ENCODE measurements at places on chromosomes 16 and 17.
A peak's percentile ranks its signal among the peaks of the same experiment; 100 is the strongest.

DNA sequence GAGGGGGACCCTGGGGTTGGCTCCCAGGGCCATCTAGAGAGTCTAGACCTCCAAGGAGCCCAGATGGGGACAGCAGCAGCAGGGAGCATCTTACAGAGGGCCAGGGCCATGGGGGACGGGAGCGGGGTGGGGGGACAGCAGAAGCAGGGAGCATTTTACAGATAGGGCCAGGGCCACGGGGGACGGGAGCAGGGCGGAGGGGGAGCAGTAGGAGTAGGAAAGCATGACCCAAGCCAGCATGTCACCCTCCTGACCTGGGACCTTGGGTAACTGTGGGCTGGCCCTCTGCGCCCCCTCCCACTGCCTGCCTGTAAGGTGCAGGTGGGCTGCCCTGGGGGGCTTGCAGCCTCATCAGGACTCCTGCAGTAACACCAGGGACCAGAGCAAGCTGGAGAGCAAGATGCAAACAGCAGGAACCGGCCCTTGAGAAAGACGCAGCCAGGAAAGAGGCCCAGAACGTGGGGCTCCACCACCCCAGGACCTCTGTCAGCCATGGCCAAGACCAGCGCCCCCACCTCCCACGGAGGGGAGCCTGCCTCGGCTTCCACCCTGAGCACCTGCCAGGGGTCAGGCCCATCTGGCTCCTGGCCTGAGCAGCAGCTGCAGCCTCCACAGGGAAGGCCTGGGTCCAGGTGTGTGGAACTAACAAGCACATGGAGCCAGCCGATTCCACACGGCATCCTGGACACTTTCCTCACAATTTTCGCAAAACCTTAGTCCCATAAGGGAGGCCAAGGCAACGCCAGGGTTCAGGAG, 2.4 kb downstream of the ZNF598 start:
- DNase-seq: no peak

DNA sequence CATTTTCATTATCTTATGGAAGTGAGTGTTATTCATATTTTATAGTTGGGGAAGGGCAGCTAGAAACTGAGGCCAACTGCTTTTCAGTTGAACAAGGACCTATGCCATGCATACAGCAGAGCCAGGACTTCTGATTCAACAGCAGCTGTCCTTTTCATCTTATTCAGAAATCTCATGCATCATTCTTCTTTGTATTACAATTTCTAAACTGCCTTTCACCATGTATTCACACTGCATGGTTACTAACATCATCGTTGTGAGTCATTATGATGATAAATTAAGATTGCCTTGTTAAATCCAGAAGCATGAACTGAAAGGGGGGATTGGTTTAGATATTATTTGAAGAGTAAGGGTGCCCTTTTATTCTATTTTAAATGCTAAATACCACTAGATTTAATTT, 1470.1 kb upstream of the GOT2 start:
- DNase-seq: no peak

- no peak for DNase-seq
Measured at GRCh38 chr16:23026784-23027362, 122.4 kb downstream of the USP31 start.

- no peak for DNase-seq
Measured at GRCh38 chr16:12516621-12517309, 286.9 kb downstream of the CPPED1 start.

DNA sequence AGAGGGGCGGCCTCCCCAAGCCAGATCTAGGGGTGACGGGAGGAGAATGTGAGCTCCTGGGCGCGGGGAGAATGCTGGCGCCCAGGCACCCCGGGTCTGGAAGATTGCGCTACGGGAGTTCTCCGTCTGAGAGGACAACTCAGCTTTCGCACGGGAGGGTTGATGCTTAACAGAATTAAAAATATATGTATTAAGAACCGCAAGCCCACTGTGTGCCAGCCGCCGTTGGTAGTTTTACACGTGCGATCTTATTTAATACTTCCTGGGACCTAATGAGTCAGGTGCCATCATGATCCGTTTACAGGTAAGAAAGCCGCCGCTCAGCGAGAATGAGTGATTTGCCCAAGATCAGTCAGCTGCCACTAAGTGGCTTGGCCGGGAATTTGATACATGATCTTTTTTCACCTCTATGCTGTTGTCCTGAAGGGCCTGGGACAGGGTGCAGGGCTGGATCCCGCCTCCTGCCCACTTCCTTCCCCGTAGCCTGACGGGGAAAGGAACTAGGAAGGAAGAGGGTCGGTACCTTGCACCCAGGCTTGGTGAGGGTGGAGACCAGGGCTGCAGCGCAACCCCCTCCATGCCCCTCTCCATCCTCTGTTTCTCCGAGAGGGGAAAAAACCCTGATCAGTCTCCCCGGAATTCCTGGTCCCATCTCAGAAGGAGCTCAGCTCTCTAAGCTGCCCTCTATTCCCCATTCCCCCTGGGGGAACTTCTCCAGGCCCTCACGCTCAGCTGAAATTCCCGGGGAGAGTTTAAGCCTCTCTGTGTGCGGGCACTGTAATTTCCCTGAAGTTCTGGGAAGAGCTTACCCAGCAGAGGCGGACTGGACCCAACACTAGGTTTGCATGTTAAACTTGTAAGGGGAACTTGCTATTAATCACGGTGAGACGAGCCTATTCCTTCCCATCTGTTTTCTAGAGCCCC, 983 bp downstream of the VAT1L start:
- DNase-seq: no peak

GRCh38 chr17:6779411-6779810, 3.4 kb downstream of the FBXO39 start:
- DNase-seq: no peak

DNA sequence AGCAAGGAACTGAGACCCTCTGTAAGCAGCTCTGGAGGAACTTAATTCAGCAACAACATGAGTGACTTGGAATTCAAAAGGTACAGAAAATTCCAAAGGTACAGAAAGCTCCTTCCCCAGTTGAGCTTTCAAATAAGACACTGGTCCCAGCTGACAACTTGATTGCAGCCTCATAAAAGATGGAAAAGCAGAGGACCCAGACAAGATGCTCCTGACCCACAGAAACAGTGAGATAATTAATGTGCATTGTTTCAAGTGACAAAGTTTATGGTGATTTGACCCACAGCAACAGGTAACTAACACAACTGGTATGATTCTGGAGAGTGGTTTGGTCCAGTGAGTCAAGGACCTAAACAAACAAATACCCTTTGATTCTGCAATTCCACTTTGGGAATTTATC, 15.2 kb upstream of the TMEM114 start:
- no peak for DNase-seq

GRCh38 chr16:82995286-82995923, 368.6 kb downstream of the CDH13 start:
- DNase-seq: no peak

DNA sequence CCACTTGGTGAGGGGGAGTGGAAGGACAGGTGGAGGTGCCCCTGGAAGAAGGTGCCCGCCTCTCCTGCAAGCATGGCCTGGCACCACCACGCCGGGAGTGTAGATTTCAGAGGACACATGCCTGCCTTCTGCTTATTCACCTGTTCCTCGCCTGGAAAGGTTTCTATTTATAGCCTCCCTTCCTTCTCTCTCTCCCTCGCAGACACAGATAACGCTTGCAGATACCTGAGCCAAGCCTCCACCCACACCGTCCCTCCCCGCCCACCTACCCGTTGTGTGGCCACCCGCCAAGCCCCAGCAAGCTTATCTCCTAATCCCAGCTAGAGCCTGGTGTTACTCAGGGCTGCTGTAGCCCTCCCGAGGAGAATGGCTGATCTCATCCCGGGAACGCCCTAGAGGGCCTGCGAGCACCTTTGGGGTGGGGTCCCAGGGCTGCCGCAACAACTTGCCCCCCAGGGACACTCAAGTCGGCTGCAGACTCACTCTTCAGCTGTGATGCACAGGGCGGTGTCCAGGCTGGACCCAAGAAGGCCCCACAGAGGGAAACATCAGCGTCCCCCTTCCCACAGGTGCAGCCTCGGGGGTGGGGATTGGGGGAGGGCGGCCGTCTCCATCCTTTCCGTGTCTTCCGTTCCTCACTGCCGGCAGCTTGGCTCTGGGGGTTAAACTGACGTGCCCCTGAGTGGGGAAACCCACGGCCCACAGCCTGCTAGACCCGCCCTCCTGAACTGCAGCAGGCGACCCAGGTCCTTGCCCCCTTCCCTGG, 1.9 kb upstream of the SNAI3 start:
- DNase-seq: no peak

GRCh38 chr16:75189638-75190245, 17.2 kb downstream of the CTRB2 start:
- no peak for DNase-seq

DNA sequence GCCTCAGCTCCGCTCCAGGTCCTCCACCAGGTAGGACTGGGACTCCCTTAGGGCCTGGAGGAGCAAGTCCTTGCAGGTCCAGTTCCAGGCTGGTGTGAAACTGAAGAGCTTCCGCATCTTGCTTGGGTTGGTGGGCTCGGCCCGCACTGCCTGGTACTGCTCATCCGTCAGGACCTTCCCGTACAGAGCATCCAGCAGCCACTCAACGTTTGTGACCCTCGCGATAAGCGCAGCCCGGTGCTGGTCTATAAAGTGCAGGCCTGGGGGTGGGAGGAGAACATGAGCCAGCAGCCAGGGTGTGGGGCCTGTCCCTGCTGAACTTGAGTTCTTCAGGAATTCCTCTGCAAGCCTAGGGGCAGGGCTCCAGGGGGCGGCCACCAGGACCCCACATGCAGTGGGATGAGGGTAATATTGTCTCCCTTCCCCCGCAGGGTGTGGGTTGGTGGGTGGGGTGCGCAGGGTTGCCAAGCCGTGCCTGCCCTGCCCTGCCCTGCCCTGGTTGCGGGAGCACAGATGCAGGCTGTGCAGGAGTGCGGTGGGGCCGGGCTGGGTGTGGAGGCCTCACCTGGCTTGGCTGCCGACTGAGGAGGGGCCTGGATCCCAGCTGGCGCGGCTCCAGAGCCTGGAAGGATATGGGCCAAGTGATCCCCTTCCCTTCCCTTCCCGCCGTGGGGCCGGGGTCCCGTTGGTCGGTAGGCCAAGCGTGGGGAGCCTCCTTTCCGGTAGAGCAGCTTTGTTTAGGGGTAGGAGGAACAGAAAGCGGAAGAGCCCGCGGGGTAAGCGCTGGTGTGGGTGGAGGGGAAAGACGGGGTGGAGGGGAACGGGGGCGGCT, 762 bp downstream of the PYCARD start:
- no peak for DNase-seq

- no peak for DNase-seq
Measured at GRCh38 chr17:57270801-57271245, 14.5 kb downstream of the MSI2 start.

GRCh38 chr16:74186561-74186971, 110.0 kb upstream of the PSMD7 start:
- DNase-seq: no peak

DNA sequence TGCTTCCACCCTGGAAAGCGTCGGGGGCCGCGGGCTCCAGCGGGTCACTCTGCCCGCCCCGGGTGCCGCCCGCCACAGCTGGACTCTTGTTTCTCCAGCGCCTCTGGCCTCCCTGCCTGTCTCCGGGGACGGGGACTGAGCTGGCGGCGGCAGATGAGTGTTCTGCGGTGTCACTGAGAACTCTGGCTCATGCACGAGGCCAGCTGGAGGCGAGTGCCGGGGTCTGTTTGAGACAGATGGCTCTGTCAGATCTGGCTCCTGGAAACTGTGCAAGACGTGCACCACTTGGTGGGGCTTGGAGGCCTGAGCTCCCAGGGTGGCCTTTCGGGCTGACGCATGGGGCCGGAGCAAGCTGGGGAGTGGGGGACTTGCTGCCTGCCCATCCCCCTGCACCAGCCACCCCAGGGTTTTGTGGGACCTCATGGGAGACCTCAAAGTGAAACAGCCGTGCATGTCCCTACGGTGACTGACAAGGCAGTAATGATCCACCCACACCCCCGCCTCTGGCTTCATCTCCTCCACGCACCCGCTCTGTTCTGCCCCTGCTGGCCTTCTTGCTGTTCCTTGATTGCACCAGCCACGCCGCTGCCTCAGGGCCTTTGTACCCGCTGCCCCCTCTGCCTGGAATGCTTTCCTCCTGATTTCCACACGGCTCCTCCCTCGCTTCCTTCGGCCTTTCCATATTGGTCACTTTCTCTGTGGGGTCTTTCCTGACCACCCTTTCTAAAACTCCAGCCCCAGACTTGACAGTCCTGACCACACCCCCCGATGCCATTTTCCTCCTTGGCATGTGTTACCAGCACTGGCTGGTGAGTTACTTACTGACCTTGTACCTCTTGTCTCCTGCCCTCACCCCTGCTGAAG, 174.9 kb upstream of the CIBAR2 start:
- DNase-seq: no peak

- no peak for DNase-seq
Measured at GRCh38 chr17:73560661-73561060, 83.6 kb downstream of the SDK2 start.

GRCh38 chr17:81119223-81120148, 45.8 kb upstream of the PVALEF start:
- peak; percentile 86 for DNase-seq

DNA sequence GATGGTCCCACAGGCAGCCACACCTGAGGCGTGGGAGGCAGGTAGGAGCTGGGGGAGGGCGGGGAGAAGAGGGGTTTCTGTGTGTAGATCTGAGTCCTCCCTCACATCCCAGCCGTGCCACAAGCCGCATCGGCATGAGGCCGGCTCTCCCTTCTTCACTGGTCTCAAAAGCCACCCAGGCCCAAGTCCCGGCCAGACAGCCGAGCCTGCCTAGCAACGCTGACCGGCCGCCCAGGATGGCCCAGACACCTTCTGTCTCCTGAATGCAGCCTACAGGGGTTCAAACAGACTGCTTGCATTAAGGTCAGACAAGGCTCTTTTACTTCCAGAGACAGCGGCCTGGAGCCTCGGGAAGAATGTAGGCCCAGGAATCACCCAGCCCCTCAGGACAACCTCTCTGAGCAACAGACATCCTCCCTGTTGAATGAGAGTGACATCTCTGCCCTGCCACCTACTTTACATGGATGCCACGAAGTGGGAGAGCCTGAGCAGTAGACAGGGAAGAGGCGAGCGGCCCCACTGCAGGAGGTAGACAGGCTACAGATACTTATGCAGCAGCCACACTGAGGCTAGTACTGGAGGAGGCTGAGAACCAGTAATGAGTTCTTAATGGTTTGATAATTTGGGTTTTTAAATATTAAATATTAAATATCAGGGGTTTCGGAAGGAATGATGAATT, 69.6 kb downstream of the N4BP1 start:
- no peak for DNase-seq

Measured in stimulated activated CD4-positive, alpha-beta T cell treated with anti-CD3 and anti-CD28 coated beads, Interleukin-4, amount 100 ng/mL, for 48 hours (primary cell).